Activated naive CD8-positive, alpha-beta T cell treated with anti-CD3 and anti-CD28 coated beads for 36 hours (primary cell): ENCODE measurements at places on chromosomes 1 and 21. TPM values are rescaled to one million over a fixed set of nuclear protein-coding genes. Genes with fewer than 3 reads are reported as not detected.

GRCh38 chr21:34593423-34593822 is 21.5 kb downstream of the RCAN1 start:
- no peak for DNase-seq

GRCh38 chr1:229065613-229066012 is 205.3 kb upstream of the RAB4A start:
- DNase-seq, result no peak

- DNase-seq, result no peak
Measured at GRCh38 chr1:19273106-19273843, 15.3 kb downstream of the AKR7A3 start.

GRCh38 chr1:200867018-200867811 is 5.6 kb upstream of the GPR25 start:
- DNase-seq, result no peak

DNA sequence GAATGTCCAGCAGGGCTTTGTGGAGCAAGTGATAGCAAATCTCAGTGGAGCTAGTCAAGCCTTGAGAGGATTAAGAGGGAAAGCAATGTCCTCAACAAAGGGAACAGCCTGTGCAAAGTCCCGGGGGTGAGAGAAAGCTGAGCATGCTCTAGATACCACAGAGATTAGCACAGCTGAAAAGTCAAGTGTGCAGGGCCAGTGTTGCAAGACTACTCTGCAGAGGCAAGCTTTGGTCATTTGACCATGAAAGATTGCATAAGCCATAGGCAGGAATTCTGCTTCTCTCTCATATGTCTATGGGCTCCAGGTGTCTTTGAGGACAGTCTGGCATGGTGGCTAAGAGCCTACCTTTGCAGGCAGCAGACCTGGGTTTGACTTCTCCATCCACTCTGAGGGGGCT is 181.0 kb upstream of the JUN start:
- DNase-seq, result no peak

DNA sequence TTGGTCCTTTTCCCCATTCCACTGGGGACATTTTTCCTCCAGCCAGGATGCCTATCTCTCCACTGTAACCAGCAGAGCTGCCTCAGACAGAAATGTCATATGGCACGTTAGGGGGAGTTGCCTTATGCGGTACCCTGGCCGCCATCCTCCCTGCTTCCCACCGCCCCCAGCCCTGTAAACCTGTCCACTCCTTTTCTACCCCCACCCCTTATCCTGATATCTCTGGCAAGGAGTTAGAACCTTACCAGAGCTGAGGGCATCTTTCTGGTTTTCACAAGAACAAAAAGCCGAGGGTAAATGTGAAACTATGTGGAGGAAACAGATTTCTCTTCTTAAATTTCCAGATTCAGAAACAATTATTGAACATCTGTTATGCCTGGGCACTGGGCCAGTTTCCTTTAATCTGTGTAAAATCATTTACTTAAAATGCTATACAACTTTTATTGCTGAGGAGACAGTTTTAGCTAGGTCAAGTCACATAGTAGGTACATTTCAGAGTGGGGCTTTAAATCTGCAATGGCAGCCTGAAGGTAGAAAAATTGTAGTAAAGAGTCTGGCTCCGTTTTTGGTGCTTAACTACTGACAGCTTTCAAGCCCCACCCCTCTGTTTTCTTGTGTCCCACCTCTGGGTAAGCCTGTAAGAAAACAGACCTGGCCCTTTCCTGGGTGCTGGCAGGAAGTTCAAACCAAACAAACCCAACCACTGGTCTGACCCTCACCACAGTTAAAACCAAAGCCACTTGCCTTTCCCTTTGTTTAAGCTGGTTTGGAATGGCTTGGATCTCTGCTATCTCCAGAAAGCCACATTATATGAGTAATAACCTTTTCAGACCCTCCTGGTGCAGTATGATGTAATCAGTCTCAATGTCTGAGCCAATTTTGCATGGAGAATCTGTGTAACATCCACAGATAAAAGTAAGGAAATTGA is 319.0 kb downstream of the HHAT start:
- DNase-seq, result no peak

The IGSF21 gene
- not detected for total RNA-seq

The FAM72B gene
- 24.6 TPM for total RNA-seq
